GM12892 (cell line): ENCODE measurements at places on chromosomes 11 and 22.

GRCh38 chr11:81979448-81979847 is 754.2 kb downstream of the FAM181B start:
- DNase-seq, result no peak

- DNase-seq, result no peak
Measured at GRCh38 chr11:14417617-14418374, 58.8 kb upstream of the RRAS2 start.

DNA sequence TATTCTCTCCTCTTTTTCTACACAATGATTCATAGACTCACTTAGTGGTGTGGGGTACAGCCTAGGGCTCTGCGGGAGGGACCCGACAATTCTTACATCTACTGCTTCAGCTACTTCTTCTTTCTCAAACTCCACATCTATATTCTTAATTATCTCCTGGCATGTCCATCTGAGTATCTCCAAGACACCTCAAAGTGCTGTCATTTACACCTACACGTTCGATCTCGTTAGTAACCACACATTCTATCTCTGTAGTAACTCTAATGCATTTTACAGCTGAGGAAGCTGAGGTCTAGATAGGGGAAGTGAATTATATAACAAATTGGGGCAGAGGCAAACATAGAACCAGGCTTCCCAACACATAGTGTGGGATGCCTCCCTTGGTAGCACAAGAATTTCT is 27.7 kb upstream of the RRM1 start:
- DNase-seq, result no peak

DNA sequence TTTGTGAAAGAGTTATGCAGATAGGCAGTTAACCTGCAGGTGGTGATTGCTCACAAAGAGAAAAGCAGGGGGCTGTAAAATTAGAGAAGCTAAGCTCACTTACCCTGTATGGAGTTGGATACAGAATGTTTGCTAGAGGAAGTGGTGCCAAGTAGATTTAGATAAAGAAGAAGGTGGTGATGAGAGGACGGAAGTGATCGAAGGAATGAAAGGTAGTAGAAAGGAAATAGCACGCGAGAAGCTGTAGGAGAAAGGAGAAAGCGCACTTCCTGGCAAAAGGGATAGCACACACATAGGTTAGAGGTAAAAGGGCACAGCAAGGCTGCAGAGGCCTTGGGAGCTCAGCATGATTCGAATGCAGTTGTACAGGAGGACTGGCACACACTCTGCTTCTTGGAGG is 87.3 kb upstream of the CTSC start:
- DNase-seq, result no peak

GRCh38 chr11:61290905-61291690 is 4.0 kb downstream of the VWCE start:
- DNase-seq, result no peak

GRCh38 chr22:35872451-35872850 is 154.8 kb downstream of the APOL5 start:
- no peak for DNase-seq

DNA sequence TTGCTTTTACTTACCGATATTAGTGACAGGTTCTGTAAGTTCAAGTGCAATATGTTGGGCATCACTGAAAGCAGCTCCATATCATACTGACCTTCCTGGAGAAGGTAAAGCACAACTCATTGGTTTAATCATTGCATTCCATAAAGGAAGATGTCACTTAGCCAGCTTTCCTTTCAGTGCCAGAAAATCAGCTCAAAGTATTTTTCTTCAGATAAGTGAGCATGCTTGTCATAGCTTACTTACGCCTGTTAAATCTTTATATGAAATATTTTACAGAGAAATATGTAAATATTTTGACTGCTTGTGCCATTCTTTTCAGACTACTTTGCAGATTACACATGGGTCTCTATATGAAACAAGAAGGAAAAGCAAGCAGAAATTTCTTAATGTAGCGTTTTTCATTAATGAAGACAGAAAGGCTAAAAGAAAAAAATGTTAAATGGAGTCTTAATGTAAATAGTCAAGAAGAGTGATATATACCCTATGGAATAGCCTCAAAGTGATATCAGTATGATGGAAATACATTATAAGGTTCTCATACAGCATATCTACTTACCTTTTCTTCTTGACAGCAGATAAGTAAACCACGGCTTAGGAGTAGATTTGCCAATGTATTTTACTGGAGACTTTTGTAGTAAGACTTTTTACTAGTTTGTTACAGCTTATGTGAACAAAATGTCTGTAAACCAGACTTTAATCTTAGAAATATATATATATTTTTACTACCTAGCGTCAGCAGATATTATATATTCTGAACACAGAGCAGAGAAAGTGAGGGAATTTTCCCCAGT is 649.7 kb downstream of the METTL15 start:
- DNase-seq, result no peak
